ENCODE measurements at places on chromosomes 1 and 21.

DNA sequence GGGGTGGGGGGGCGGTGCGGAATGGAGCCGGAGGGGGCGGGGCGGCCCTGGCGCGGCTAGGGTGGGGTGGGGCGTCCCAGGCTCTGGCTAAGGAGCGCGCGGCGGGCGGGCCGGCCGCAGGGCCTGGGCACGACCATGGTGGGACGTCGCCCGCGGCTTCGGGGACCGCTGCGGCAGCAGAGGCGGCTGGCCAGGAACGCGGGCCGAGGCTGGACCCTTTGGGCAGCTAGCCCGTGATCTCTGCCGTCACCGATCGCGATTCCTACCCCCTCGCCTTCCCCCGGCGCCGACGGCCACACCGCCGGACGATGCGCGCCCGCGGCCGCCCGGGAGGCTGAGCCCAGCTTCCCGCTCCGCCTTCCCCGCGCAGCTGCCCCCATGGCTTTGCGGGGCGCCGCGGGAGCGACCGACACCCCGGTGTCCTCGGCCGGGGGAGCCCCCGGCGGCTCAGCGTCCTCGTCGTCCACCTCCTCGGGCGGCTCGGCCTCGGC is at the start of gene MAP3K21:
MAP3K21 (plus strand) TSS at position 74 of the 491 bp plus-strand sequence; CDS start at position 379, 305 bp downstream.
- DNase-seq: no peak

DNA sequence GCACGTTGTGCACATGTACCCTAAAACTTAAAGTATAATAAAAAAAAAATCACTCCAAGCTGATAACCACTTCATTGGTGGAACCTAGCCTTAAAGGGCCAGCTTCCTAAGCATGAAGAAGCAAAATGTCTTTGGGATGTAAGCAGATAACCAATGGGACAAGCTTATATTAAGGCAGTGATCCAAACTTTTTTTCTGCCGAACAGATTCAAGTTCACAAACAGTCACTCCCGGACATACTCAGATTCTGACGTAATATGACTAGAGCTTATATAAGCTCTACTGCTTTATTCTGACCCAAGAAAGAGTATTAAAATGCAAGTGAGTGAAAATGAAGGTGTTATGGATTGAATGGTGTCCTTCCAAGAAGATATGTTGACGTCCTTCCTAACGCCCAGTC is 44.9 kb upstream of the HIVEP3 start:
- DNase-seq: no peak

DNA sequence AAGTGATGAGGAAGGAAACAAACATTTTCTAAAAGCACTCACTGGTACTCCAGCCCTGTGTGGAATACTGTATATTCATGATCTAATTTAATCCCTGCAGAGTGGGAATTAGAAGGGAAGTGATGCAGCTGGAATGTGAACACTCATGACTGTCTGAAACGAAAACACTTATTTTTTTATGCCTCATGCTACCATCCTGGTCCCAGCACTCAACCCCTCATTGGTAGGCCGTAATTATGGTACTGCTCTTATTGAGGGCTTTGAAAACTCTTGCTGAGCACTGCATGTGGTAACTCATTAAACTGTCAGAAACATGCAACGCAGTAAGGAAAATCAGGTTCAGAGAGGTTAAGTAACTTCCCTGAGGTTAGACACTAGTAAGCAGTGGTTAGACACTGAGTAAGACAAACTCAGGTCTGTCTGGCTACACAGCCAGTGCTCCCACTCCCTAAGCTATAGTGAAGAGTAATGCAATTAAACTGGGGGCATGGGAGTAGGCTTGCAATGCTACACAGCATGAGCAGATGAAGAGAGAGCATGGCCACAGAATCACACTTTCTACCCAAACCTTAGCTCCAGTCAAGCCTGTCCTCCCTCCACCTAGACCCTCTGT is 17.3 kb upstream of the TNFSF4 start:
- DNase-seq: no peak

DNA sequence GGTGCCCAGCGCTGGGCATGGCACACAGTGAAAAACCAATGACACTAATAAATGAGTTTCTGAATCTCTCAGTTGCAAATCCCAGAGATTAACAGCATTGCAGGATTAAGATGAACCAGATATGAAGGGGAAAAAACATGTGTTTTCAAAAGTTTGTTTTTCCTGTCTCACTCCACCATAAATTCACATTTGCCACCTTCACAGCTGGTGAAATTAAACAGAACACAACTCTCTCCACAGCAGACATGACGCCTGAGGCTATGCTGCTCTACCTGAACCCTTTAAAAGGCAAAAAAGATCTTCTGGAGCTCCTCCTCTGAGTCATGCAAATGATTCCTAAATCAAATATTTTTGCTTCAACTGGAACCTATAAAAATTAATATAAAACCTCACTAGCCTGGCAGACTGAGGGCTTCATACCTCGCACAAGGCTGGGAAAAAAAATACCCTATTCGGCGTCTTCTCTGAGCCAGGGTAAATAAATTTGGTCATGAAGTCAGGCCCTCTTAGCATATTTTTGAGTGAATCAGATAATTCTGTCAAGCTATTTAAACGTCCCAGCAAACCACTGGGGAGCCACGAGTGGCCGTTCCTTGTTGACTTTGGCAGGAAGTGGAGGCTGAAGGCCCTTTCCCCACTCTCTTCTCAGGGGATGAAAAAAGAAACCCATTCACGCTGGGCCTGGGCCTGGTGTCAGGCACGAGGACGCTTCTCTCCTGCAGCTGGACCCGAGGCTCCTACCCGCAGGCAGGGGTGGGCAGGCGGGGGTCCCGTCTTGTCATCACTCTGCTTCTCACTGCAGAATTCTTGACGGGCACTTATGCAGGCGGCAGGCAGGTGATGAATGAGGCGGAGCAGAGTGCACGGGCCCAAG is 53.0 kb downstream of the DMRTB1 start:
- peak; percentile 63 for DNase-seq

- DNase-seq: no peak
Observed at GRCh38 chr1:27993241-27993640, 33.5 kb downstream of the XKR8 start.

DNA sequence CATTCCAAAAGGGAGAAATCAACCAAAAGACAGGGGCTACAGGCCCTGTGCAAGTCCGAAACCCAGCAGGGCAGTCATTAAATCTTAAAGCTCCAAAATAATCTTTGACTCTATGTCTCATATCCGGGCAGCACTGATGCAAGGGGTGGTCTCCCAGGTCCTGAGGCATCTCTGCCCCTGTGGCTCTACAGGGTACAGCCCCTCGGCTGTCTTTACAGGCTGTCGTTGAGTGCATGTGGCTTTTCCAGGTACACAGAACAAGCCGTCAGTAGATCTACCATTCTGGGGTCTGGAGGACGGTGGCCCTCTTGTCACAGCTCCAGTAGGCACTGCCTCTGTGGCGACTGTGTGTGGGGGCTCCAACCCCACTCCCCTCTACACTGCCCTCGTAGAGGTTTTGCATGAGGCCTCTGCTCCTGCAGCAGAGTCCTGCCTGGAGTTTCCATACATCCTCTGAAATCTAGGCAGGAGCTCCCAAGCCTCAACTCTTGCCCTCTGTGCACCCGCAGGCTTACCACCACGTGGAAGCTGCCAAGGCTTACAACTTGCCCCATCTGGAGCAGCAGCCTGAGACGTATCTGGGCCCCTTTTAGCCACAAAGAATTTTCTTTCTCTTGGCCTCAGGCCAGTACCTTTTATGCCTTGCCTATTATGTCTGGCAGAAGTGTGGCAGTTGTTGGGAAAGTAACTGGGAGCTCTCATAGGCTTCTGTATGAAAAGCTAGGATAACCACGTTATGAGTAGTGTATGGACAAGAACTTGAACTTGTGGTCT is 52.5 kb downstream of the POU2F1 start:
- DNase-seq: no peak

GRCh38 chr1:59707178-59707791 is 107.5 kb upstream of the HOOK1 start:
- DNase-seq: no peak

DNA sequence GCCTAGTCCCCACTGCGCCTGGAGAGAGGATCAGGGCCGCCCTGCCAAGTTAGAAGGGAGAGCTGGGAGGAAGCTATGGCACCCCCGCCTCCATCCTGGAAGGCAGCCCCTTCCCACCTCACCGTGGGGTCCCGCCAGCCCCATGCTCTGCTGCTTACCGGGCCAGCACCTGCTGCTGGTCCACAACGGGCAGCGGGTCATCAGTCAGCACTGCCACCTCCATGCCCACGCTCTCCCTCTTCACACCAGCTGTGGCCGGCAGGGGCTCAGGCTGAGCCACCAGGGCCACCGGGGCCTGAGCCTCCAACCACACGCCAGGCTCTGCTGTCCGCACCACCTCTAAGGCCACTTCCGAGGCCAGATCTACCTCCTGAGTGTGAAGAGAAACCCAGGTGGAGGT is 23.5 kb upstream of the DDOST start:
- no peak for DNase-seq

DNA sequence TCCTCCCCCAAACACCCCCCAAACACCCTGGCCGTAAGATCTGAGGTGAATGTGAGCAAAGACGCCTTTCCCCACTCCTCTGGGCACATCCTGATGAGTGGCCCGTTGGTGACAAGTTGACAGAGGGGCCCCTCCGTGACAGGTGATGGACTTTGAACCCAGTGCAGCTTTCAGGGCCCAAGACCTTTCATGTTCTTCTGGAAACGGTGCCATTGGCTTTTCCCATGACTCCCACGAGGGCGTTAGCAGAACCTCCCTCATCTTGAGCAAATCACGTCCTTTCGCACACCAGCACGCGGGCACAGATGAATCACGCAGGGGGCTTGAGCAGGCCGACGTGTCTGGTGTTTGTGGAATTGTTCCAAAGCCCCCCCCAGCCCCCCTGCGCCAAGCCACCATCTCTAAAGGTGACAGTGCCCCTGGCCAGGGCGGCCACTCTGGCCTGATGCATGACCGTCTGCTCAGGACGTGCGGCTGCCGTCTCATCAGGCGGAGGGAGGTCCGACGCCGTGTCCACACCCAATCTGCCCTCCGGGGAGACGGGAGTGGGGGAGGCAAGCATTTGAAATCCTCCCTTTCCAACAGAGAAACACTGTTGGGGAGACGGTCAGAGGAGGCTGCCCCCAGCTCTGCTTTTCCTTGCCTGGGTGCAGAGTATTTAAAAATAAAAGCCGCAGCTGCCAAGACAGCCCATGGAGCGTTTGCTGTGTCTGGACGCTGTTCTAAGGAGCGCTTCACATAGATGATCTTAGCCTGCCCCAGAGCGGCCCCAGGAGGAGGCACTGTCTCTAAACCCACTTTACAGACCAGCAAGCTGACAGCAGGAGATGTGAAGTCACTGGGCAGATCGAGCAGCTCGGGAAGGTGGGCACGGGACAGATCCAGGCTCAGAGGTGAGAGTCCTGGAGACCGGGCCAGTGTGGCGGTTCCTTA is 98.3 kb upstream of the ARHGEF16 start:
- DNase-seq: no peak

GRCh38 chr1:64545118-64545843 is 75.4 kb downstream of the CACHD1 start:
- DNase-seq: no peak

DNA sequence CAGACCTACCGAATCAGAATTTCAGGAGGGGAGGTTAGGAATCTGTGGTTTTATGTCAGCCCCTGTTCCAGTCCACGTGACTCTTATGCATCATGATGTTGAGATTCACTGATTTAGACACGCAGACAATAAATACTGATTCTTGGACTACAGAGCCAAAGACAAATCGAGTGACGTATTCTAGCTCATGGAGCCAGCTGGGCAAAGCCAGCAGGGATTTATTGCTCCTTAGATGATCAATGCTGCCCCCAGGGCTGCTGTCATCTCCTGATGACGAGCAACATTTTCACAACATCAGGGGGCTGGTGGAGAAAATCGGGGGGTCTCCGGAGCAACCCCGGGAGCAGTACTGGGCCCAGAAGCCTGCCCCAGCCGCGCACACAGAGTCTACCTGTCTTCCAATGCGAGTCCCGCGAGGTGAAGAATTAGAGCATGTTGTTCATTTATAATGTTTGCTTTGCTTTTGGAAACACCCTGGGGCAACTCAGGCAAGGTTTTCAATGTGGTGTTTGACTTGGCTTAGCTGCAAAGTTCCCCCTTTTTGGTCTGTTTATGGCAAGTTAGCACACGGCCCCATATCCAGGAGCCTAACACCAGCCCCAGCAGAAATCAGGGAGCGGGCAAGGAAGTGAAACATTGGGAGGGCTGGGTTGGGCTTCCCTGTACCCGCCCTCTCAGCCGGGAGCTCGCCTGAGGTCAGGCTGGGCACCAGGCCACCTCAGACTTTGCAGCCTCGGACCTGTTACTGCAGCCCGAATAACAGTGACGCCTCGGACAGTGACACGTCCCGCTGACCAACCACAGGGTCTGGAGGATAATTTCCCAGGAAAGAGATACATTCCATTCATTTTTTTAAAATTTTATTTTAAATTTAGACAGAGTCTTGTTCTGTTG is 19.9 kb upstream of the CLDN14 start:
- no peak for DNase-seq

GRCh38 chr1:60763741-60764140 is 318.6 kb upstream of the NFIA start:
- no peak for DNase-seq

All from NCI-H1417 treated with DMSO at 0.1 percent for 48 hours (cell line).